Esophagus muscularis mucosa (tissue), 4 donors: ENCODE measurements at places on chromosomes 12 and 14. TPM values are rescaled to one million over a fixed set of nuclear protein-coding genes. Genes with fewer than 3 reads are reported as not detected.

Gene CLEC9A
- not detected for total RNA-seq

Gene LMNTD1
- total RNA-seq = 1.2 TPM

Gene HCAR1
- total RNA-seq = 0.13 TPM

Gene KRT2
- total RNA-seq = not detected

Gene RNASE3
- total RNA-seq = 0.52 TPM

Gene TMTC1
- 84.0 TPM for total RNA-seq

Gene TPH2
- 0.11 TPM for total RNA-seq

Gene NRXN3
- 159 TPM for total RNA-seq

Gene BCL2L14
- total RNA-seq = not detected

Gene PTPRR
- 2.1 TPM for total RNA-seq

Gene METTL17
- 39.8 TPM for total RNA-seq

Gene C3AR1
- total RNA-seq = 9.1 TPM

Gene PPFIA2
- total RNA-seq = 0.13 TPM

Gene MAPK1IP1L
- 36.5 TPM for total RNA-seq

Gene ADAM21
- 0.26 TPM for total RNA-seq

Gene ATN1
- 81.8 TPM for total RNA-seq

Gene SYNE3
- 18.7 TPM for total RNA-seq

Gene NPAS3
- 3.3 TPM for total RNA-seq

Gene SMOC1
- total RNA-seq = under 0.01 TPM

Gene NTS
- not detected for total RNA-seq

Gene SYCP3
- not detected for total RNA-seq

Gene DTX1
- total RNA-seq = 6.0 TPM

Gene PAX9
- 0.50 TPM for total RNA-seq

Gene TRIM9
- 1.7 TPM for total RNA-seq

Gene KRT6C
- total RNA-seq = not detected

Gene STON2
- 8.9 TPM for total RNA-seq

Gene PPP4R4
- 0.83 TPM for total RNA-seq

Gene PCED1B
- total RNA-seq = 2.1 TPM

Gene MFAP5
- 105 TPM for total RNA-seq

Gene C12orf50
- total RNA-seq = not detected

Gene KRT5
- total RNA-seq = 0.46 TPM

Gene LRRC43
- total RNA-seq = 2.5 TPM

Gene GPRC5A
- total RNA-seq = 2.9 TPM

Gene ASB2
- total RNA-seq = 103 TPM

Gene AVPR1A
- 12.9 TPM for total RNA-seq

Gene SIX4
- total RNA-seq = 2.3 TPM

Gene PPP1CC
- total RNA-seq = 92.2 TPM

Gene TTC9
- 0.99 TPM for total RNA-seq

Gene WSCD2
- total RNA-seq = 24.7 TPM

Gene TAS2R42
- not detected for total RNA-seq

Gene HPD
- total RNA-seq = 3.3 TPM

Gene FAM186B
- 0.26 TPM for total RNA-seq

Gene ALX1
- total RNA-seq = not detected

Gene TMEM119
- 3.6 TPM for total RNA-seq

Gene STYK1
- 1.2 TPM for total RNA-seq

Gene PIANP
- total RNA-seq = 1.8 TPM

Gene LMO3
- total RNA-seq = 66.1 TPM

Gene AGAP2
- 4.0 TPM for total RNA-seq

Gene SOCS2
- 25.2 TPM for total RNA-seq

Gene PPP1R1A
- total RNA-seq = 7.7 TPM

Gene KRT78
- 0.33 TPM for total RNA-seq

Gene COCH
- 0.42 TPM for total RNA-seq

Gene NOVA1
- 14.9 TPM for total RNA-seq

Gene ANKRD33
- not detected for total RNA-seq

Gene OR6C2
- not detected for total RNA-seq

Gene NR4A1
- total RNA-seq = 26.2 TPM

Gene TBX5
- 21.7 TPM for total RNA-seq

Gene SAMD15
- 0.50 TPM for total RNA-seq
